ENCODE measurements at places on chromosomes 11 and 22.

DNA sequence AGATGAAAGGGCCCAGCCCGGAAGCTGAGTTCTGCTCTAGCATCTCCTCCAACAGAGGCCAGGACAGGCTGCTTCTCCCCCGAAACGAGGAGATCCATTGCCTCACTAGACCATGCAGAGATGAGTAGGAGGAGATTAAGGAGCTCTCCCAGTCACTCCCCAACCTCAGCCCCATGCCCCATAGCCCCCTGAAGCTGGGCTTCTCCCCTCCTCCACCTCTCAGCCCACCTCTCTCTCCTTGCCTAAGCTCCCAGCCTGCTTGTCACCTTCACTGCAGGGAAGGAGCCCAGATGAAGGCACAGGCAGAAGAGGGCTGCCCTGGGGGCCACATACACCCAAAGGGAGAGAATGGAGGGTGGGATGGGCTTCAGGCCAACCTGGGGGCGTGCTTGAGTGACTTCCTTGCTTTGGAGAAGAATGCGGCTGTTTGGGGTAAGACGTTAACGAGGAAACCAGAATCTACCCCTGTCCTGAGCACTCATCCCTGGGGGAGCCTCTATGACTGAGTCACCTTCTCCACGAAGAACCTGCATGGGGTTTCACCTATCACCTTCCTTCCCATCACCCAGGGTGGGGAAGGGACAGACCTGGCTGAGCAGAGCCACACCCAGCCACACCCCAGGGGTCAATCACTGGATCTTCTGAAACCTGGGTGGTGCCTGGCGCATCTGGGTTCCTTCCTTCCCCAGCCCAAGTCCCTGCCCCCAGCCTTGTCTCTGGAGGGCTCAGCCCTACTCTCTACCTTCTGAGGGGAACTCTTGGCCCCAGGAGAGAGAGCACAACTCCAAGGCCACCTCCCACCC, 11.6 kb upstream of the GNAZ start:
- DNase-seq: no peak

GRCh38 chr22:41132550-41132949, 40.2 kb downstream of the EP300 start:
- DNase-seq: no peak

DNA sequence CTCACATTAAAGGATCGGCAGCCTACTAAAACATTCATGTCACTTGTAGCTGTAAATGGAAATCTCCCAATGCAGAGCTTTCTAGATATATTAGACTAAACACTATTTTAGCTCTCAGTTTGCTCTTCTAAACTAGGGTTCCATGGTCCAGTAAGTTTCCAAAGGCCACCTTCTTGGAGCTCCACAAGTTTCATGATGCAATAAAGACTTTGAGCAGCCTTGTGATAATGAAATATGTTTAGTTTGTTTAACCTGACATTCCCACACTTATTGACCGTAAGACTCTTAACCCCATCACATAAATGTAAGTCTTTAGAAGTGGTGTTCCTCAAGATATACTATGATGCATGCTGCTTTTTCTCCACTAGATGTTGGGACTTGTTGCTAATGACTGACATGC, 87.7 kb downstream of the TRIM44 start:
- DNase-seq: no peak

GRCh38 chr11:97290464-97291041, 900.7 kb downstream of the JRKL start:
- DNase-seq: no peak

DNA sequence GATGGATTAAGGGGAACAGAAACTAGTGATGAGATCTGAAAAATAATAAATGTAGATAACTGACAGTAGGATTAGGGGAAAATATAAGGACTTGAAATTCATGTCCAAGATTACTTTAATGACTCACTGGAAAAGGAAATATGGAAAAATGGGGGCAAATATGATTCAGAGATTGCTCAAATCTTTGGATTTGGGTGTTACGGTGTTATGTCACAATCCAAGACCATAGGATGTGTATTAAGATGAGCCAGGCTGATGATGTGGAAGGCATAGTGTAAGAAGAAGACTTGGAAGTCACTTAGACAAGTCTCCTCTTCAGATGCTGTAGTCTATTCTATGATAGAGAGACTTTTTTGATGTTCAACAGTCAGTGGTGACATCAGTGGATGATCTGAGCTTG, 323.7 kb downstream of the LUZP2 start:
- DNase-seq: no peak

Data from CD4-positive, alpha-beta T cell treated with Interleukin-12 subunit alpha and Interleukin-12 subunit beta, for 1 hour (primary cell).